ENCODE measurements at places on chromosomes 11 and 22. TPM values are rescaled to one million over a fixed set of nuclear protein-coding genes. Genes with fewer than 3 reads are reported as not detected.

The ASPHD2 gene
- 12.7 TPM for total RNA-seq

DNA sequence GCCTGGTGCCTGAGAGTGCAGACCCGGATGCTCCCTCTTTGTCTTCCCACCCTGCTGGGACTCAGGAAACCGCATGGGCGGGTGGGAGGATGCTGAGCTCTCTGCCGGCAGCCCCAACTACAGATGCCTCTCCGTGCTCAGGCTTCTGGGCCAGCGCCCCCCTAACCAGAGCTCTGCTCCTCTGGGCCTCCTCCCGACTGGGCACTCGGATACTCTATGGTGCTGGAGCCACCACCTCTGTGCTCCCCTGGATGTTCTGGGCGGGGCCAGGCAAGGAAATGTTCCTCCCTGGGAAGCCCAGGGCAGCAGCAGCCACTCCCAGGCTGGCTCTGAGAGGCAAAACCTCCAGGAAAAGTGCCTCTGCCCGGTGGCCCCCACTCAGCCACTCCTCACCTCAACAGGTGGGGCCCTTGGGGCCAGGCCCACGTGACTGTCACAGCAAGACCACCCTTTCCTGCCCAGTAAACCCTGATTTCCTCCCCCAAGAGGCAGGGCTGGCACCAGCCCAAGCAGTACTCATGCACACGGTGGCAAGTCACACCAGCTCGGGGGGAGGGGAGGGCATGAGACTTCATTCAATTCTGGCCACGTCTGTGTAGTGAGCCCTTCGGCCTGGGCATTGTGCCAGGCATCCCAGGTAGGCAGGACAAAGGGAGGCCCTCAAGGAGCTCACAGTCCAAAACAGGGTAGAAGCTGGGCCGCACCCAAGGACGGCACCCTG lies 54.7 kb upstream of the TCF20 start:
- no peak for DNase-seq

The RIBC2 gene
- total RNA-seq, result 0.59 TPM

- peak; percentile 85 for DNase-seq
Observed at GRCh38 chr22:46355369-46355995, 20.0 kb downstream of the TRMU start.

DNA sequence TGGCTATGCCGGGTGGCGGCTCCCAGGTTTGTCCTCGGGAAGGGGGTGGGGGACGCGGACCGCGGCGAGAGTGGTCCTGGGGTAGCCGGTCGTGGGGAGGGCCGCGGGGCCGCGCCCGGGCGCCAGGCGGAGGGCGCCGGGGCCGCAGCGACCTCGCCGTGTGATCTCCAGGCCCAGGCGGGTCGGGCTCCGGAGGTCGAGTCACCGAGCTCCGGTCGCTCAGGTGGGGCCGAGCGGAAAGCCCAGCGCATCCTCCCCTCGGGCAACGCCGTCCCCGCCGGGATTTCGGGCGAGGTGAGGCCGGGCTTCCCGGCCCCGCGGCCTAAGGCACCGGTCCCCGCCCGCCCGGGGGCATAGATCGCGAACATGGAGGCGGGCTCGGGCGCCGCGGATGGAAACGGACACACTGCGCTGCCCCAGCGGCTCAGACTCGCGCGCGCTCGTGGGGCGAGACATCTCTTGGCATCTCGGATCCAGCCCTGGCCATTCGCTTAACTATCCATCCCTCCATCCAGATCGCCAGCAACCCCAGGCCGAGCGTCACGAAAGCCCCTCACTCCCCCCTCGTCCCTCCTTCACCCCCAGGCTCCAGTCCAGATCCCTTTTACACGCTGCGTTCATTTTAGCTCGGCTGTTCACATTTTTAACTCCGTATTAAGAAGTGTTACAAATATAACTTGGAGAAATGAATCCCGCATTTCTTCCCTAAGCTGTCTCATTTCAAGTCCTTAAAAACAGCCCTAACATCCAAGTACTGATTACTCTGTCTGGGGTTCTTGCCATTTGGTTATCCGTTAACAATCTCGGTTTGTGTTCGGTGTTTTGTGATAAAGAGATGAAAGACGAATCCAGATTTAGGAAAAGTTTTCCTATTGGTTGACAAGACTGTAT lies 460 bp downstream of the ZC3H12C start:
- DNase-seq, result peak; percentile 67

The SPTBN2 gene
- total RNA-seq, result 14.5 TPM

- DNase-seq, result no peak
Observed at GRCh38 chr22:40415531-40416266, 45.3 kb downstream of the SGSM3 start.

- no peak for DNase-seq
Observed at GRCh38 chr22:46088541-46089311, 61.6 kb upstream of the PPARA start.

The MPZL3 gene
- 1.1 TPM for total RNA-seq

The YIF1A gene
- 19.0 TPM for total RNA-seq

- no peak for DNase-seq
Observed at GRCh38 chr22:22600531-22601261, 41.6 kb upstream of the PRAME start.

The TRIM48 gene
- not detected for total RNA-seq

DNA sequence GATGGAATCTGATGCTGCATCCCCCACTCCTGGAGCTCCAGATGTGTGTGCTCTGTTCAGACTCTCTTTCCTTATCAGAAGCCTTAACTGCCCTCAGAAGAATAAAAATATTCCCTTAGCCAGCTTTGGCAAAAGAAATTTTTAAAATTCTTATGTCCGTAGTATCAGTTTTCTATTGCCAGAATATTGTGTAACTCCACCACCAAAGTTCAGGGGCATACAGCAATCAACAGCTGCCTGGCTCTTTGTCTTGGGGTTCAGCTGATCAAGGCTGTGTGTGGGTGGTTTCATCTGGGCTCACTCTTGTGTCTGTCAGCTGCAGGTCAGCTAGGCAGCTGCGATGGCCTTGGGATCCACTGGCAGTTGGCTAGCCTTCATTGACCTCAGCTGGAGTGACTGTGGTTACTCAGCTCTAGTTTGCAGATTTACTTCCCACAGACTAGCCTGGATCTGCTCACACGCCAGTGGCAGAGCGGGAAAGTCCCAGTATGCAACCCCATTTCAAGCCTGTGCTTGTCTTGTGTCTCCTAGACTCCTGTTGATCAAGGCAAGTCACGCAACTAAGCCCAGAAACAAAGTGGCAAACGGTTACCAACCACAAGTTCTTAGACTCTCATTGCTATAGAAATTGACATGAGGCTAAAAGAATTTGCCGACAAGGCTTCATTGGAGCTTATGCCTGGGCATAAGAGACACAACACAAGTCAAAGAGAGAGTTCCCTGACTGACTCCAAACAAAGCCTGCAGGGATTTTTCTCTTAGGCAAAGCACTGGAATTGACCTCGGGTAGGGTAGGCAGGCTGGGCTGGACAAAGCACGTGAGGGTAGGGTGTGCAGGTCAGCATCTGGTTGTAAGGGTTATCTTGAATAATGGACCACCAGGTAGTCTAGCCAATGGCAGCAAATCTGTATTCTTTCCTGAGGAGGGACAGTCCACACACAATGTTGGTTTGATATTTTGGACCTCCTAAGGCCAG lies 7.5 kb downstream of the TMEM138 start:
- no peak for DNase-seq

- DNase-seq, result no peak
Observed at GRCh38 chr11:103736315-103737036, 300.0 kb upstream of the DDI1 start.

- DNase-seq, result peak; percentile 42
Observed at GRCh38 chr22:49367041-49367697, 460.5 kb downstream of the BRD1 start.

DNA sequence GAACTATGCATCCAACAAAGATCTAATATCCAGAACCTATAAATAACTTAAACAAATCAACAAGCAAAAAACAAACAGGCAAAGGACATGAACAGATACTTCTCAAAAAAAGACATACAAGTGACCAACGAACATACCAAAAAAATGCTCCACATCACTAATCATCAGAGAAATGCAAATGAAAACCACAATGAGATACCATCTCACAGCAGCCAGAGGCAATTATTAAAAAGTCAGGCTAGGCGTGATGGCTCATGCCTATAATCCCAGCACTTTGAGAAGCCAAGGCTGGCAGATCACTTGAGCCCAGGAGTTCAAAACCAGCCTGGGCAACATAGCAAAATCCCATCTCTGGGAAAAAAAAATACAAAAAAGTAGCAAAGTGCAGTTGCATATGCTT lies 10.7 kb downstream of the SAA4 start:
- DNase-seq, result no peak

DNA sequence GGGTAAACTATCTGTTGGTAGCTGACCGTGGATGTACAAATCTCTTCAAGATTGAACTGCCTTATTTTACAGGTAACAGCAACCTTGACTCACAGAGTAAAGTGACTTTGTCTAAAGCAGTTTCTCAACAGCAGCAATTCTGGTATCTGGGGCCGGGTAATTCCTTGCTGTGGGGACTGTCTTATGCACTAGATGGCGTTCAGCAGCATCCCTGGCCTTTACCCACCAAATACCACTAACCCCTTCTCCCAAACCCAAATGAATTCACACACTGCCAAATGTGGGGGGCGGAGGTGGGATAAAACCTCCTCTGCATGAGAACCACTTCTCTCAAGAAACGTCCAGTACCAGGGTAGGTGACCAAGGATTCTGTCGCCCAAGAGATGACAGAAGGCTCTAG lies 1.7 kb upstream of the INCENP start:
- peak; percentile 59 for DNase-seq

The MYOD1 gene
- total RNA-seq, result not detected

- no peak for DNase-seq
Observed at GRCh38 chr11:125244166-125244565, 79.6 kb downstream of the PKNOX2 start.

DNA sequence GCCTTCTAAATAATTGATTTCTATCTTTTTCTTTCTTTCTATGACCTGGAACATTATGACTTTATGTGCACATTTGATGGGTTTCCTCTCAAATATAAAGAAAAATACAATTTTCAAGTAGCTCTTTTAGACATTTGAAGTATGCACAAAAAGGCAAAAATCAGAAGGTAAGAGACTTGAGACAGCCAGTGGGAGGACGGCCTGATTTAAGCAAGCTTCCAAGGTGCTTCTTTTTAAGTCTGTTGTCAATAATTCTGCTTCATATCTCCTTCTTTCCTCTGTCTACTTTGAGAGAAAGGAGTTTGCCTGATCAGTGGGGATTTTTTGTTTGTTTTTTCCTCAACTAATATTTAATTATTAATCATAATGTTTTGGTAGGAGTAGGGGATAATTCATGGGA lies 188.2 kb upstream of the ARHGAP20 start:
- no peak for DNase-seq

GRCh38 chr22:38706101-38706900 lies 557 bp downstream of the GTPBP1 start:
- DNase-seq, result peak; percentile 64

- peak; percentile 54 for DNase-seq
Observed at GRCh38 chr11:127789927-127790326, 789.4 kb upstream of the KIRREL3 start.

- DNase-seq, result no peak
Observed at GRCh38 chr22:49900441-49901230, 17.6 kb downstream of the ALG12 start.

DNA sequence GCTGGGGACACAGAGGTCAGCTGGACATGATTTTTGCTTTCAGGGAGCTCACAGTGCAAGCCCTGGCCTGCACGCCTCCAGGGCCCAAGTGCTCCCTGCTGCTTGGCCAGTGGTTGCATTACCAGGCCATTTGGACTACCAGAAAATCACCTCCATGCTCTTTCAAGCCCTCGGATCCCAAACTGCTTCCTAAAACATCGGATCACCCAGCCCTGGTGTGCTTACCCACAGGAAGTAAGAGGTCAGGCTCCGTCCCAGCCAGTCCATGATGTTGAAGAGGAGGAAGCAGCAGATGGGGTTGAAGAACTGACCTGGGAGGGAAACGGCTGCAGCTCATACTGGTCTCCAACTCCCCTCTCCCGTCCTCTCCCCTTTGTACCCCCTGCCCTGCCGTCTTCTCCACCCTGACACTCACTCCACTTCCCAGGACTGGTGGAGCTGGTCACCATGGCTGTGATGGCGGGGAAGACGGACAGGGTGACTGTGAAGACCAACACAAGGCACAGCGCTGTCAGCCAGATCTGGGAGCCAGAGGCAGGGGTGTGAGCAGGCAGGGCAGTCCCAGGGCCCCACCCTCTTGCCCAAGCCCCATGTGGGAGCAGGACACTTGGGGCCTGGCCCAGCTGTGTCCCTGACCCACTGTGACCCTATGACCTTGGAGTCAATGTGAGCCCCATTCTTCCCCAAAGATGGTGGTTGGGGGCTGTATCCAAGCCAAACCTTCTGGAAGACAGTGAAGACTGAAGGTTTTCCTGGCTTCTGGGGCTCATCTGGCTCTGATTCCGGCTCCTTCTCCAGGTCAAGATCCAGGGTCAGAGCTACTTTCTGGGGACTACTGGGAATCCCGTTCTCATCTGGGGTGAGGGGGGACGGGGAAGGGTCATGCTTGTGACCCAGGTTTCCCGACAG lies 5.6 kb downstream of the SLC29A2 start:
- DNase-seq, result no peak

DNA sequence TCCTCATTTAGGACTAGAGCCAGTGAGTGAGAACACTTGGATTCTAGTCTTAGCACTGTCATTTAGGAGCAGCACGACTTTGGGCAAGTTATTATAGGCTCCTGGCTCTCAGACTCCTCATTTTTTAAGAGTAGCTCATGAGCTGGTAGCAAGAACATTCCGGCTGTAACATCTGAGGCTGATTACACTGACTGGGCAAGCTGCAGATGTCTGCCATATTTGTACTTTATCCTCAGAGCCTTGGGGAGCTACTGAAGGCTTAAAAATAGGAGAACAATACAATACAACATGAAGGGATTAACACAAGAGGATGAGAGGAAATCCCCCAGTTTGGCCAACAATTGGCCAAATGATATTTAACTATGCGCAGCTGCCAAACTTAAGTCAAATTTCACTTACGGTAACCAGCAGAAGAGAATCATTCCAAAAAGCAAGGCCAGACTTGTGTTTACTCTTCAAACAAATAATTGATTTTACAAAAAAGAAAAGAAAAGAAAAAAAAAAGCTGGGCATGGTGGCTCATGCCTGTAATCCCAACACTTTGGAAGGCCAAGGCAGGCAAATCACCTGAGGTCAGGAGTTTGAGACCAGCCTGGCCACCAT lies 113.1 kb upstream of the ARHGAP42 start:
- DNase-seq, result no peak

DNA sequence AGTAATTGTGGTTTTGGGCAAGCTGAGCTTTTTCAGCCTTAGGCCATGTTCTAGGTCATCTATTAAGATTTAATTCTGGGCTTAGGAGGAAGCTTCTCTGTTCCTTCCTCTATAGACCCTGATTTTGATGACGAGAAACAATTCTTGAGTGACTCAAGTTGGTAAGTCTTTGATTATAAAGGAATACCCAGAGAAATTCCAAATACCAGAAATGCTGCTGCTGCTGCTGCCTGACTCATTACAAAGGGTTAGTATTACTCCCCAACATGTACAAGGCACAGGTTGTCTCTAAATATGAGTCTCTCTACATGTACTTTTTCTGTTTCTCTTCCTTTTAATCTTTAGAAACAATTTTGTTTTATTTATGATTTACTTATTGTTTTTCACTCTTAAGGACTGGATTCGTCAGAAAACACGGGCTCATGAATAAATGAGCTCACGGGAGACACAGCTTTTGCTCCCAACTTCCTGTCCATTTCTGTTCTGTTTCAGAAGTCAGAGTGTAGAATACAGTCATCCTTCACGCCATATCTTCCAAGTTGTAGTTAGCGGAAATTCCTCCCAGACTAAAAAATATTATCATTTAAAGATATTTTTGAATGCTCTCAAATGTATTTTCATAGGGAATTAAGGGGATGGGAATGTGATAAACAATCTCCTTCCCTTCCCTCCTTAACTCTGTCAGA lies 31.8 kb upstream of the RBMXL2 start:
- no peak for DNase-seq

The TRPC6 gene
- 0.09 TPM for total RNA-seq

- no peak for DNase-seq
Observed at GRCh38 chr11:3170756-3171650, 5.9 kb upstream of the OSBPL5 start.

Measured in neural progenitor cell (in vitro differentiated cells).